Pancreas (tissue), 10 donors: ENCODE measurements at places on chromosomes 16 and 17.
A peak's percentile ranks its signal among the peaks of the same experiment; 100 is the strongest.

- peak; percentile 44 for DNase-seq
These were observed 1.2 kb downstream of the JPT1 start for GRCh38 chr17:75152922-75153779.

GRCh38 chr16:645852-646678 is 3.1 kb upstream of the WDR90 start:
- DNase-seq: no peak

- no peak for DNase-seq
These were observed 6.9 kb downstream of the ERCC4 start for GRCh38 chr16:13926891-13927290.

DNA sequence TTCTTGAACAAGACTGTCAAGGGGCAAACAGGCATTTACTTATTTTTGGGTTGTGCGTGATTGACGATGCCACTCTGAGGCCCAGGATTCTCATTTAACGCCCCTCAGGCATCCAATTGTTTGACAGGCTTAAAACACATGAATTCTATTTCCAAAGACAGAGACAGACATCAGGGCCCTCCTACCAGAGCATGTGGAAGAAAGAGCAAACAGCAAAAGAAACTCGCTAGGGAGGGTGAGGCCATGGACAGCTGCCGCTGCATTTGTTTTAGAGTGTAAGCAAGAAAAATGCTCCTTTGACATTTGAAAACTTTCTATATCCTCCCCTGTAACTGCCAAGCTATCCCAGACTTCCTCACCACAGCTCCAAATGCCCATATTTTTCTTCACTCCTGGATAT is 410.1 kb downstream of the NPIPA8 start:
- DNase-seq: no peak

- no peak for DNase-seq
These were observed 378.6 kb downstream of the UTP18 start for GRCh38 chr17:51638971-51639370.

- DNase-seq: no peak
These were observed 193.0 kb downstream of the IRF8 start for GRCh38 chr16:86091976-86092375.

DNA sequence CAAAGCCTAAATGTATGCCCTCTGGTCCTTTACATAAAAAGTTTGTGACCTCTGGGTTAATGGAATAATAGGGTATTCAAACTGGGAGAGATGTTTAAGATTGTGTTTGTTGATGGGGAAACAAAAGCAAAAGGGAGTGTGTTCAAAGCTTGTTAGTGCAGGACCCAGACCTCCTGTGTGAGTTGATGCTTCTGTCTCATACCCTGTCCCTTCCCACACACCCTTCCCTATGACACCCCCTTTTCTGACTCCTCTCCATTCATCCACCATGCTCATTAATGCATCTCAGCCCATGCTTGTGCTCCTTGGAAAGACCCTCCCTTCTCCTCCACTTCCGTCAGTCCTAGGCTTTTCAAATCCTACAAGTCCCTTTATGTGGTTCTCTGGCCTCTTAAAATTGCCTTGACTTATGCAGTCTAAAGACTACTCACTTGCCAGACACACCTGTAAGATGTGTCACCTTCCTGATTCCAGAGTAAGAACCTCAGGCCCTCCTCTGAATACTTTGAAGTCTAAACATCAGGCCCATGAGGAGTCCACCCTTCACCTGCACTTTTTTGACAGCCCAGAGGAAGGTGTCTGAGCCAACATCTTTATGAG is 128.0 kb upstream of the CACNG5 start:
- DNase-seq: no peak

DNA sequence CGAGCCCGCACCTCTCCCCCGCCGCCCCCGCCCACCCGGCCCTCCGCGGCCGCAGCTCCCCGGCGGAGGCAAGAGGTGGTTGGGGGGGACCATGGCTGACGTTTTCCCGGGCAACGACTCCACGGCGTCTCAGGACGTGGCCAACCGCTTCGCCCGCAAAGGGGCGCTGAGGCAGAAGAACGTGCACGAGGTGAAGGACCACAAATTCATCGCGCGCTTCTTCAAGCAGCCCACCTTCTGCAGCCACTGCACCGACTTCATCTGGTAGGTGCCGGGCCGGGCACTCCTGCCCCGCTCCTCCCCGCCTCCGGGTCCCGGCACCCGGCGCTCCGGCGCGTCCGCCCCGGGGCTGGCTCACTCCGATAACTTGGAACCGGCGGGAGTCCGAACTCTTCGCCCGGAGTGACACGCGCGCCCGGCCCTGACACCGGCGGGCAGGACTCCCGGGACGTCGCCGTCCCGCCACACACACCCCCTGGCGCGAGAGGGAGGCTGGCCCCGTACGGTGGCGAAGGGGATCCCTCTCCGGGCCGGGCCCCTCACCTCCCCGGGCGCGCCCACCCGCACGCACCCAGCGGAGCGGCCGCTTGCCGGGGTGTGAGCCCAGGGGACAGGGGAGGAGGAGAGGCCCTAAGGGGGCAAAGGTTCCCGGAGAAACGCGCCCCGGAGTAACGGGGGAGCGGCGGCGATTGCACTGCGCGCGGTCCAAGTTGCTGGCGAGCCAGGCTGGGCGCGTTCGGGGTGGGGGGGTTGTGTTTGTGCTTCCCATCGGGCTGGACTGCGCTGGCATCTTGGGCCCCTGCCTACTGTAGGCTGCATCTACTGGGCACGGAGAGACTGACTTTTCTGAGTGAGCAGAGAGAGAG is 581 bp downstream of the PRKCA start:
- peak; percentile 84 for DNase-seq

DNA sequence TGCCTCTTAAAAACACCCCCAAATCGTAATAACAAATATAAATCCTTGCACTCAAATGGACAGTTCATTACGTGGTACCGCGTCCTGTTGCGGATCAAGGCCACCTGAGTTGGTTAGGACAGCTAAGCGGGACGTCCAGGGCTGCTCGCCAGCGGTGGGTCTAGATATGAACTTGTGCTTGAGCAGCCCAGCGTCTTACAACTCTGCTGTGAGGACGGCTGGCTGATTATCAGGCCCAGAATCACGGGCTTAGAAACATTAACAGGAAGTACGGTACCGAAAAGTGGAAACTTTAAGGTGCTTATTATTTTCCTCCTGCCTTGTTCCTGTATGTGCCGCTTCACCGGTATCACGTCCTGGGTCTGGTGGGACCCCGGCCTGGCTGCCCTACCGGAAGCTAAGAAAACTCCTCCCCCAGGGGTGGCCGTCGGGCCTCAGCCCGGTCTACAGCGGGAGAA is 832 bp upstream of the SRRM2 start:
- DNase-seq: no peak

GRCh38 chr17:78272181-78272913 is 40.9 kb downstream of the TMEM235 start:
- peak; percentile 72 for DNase-seq

- DNase-seq: no peak
These were observed 32.3 kb upstream of the CAPN15 start for GRCh38 chr16:495127-495748.

GRCh38 chr16:72626623-72627022 is 421.3 kb downstream of the ZFHX3 start:
- DNase-seq: no peak

DNA sequence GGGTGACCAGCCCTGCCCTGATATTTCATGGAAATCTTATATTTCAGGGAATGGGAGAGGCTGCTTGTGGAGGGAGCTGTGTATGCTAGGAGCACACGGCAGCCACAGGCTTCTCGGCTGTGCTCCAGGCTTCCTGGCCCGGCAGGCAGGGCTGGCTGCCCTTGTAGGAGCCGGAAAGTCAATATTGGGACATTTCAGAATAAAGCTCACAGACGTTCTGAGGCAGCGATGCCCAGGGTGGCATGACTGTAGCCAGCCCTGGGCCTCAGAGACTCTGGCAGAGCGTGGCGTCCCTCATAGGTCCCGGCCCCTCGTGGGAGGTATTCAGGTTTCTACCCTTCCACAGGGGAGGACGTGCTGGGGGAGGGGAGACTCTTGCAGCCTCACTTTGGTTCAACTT is 65.7 kb downstream of the BANP start:
- DNase-seq: no peak

GRCh38 chr17:7626956-7627249 is 718 bp downstream of the SAT2 start:
- DNase-seq: no peak

- DNase-seq: no peak
These were observed 5.8 kb upstream of the ARMC5 start for GRCh38 chr16:31453255-31454204.

- no peak for DNase-seq
These were observed 147.9 kb upstream of the MON1B start for GRCh38 chr16:77043076-77043475.

GRCh38 chr17:29664743-29665480 is 42.2 kb upstream of the CORO6 start:
- no peak for DNase-seq

DNA sequence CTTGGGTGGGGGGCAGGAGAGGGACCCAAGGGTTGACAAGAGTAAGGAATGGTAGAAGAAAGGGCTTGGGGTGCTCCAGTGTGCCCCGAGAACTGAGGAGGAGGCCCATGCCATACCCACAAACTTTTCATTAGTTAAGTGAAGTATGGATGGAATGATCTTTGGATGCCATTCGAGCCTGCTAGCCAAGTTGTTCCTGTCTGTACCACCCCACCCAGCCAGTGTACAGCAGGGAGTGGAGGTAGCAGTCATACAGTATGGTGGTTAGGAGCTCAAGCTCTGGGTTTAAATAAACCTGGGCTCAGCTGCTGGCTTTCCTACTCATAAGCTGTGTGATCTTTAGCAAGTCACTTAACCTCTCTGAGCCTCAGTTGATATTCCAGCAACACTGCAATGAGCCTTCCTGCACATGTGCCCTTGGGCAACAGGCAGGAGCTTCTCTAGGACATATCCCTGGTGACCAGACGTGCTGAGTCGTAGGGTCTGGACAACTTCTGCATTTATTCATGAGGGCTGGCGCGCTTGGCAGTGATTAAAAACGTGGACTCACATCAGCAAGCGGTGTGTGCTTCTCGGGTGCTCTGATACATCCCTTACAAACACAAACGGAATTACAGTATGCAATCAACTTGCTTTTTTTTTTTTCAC is 22.9 kb downstream of the ITPRIPL2 start:
- no peak for DNase-seq

GRCh38 chr16:78499399-78499798 is 399.9 kb downstream of the WWOX start:
- DNase-seq: no peak

- DNase-seq: no peak
These were observed 62.3 kb downstream of the WNT3 start for GRCh38 chr17:46756081-46756735.

DNA sequence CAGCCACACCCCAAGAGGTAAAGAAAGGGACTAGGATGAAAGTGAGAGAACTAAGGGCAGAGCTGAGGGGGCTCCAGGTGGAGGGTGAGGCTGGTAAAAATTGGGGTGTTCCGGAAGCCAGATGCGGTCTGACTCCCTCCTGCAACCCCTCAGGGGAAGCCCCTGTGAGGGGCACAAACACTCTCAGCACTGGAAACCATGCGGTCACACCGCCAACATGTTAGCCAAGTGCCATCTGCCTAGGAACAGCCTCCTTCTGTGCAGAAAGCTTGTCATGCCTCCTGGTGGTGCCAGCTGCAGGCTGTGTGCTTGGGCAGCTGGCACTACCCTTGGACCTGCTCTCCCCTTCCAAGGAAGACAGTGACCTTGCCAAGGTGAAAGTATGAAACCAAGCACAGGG is 83.5 kb upstream of the RPL38 start:
- DNase-seq: no peak

- no peak for DNase-seq
These were observed 62.0 kb upstream of the AMZ2 start for GRCh38 chr17:68185820-68186219.

DNA sequence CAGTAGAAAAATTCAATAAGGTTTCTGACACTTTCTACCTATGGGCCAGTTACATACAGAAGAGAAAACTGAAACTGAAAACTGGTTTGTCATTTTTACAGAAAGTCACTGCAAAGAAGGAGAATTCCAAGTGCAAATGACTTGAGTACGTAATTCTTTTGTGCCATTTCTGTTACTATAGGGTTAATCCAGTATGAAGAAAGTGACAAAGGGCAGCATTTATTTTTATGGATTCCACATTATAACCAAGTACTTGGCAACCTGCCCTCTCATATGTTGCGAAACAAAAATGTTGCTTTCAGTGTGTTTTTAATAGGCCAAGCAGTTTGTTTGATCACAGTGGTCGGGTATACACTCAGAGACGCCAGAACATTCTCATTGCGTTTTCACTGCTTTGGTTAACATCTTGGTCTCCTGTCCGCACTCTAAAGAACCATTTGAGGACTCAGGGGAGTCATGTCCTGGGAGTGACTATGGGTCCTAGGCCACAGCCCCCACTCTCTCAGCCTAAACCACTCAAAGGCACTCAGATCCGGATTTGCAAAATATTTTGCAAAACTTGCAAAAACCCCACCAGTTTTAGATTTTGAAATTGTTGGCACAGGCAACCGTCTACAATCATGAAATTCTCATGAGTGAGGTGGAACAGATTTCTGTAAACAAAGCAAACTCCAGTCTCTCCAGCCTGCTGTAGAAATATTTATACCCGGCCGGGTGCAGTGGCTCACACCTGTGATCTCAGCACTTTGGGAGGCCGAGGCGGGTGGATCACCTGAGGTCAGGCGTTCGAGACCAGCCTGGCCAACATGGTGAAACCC is 15.4 kb upstream of the HELZ start:
- DNase-seq: no peak

- DNase-seq: no peak
These were observed 64.3 kb upstream of the BCAR1 start for GRCh38 chr16:75315539-75316306.

GRCh38 chr16:51532551-51532950 is 381.5 kb upstream of the SALL1 start:
- no peak for DNase-seq

GRCh38 chr17:66691644-66692420 is 143.1 kb upstream of the CACNG5 start:
- DNase-seq: no peak

DNA sequence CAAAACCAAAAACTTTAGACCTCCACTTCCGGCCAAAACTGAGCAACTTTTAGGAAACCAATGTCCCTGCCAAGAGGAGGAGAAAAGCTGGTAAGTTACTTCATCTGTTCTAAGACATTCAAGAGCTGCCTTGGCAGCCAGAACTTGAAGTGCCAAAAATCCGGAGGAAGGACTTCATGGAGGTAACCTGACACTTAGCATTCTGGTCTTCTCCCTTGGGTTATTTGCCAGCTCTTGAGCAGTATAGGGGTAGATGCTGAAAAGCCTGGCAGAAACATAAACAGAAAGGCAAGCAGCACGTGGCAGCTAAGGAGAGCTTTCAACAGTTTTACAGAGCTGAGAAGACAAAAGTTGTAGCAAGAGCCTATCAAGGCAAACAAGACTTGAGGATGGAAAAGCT is 53.2 kb downstream of the CDYL2 start:
- no peak for DNase-seq

DNA sequence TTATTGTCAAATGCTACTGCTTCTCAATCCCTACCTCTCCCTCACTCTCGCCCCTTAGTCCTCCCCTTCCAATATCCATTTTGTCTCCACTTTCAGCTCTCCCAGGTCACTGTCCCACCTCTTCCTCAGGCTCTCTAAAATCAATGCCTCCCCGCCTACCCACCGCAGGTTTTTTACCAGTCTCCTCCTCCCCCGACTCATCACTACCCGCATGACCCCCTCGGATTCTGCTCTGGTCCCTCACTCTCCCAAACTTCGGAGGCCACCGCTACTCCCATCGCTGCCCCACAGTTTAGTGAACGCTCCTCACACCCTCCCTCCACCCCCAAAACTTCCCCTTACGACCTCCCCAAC is 513 bp downstream of the CRLF3 start:
- peak; percentile 58 for DNase-seq
